ENCODE measurements at places on chromosomes 4 and X. TPM values are rescaled to one million over a fixed set of nuclear protein-coding genes. Genes with fewer than 3 reads are reported as not detected.

PNCK gene
- total RNA-seq = 1.1 TPM

ZFYVE28 gene
- total RNA-seq = 4.9 TPM

IL21 gene
- total RNA-seq = 0.09 TPM

GRCh38 chr4:4439782-4440181 is 52.9 kb downstream of the NSG1 start:
- peaks cover 5% of the 10 kb centered on the region for H3K36me3 ChIP-seq
- peaks cover 3% of the 10 kb centered on the region for H3K4me1 ChIP-seq
- no peak overlapping the region for H3K4me3 ChIP-seq
- DNase-seq = no peak

- no peaks in the 10 kb centered on the region for H3K27me3 ChIP-seq
- no peak overlapping the region for H3K27ac ChIP-seq
- H3K4me1 ChIP-seq = no peaks in the 10 kb centered on the region
- H3K36me3 ChIP-seq = no peaks in the 10 kb centered on the region
Measured at GRCh38 chrX:15399962-15400391, 15.8 kb upstream of the VEGFD start.

Data from activated CD8-positive, alpha-beta T cell treated with anti-CD3 and anti-CD28 coated beads for 36 hours (primary cell).